Endothelial cell of umbilical vein (primary cell): ENCODE measurements at places on chromosomes 6 and 20. TPM values are rescaled to one million over a fixed set of nuclear protein-coding genes. Genes with fewer than 3 reads are reported as not detected.
A peak's percentile ranks its signal among the peaks of the same experiment; 100 is the strongest.

DNA sequence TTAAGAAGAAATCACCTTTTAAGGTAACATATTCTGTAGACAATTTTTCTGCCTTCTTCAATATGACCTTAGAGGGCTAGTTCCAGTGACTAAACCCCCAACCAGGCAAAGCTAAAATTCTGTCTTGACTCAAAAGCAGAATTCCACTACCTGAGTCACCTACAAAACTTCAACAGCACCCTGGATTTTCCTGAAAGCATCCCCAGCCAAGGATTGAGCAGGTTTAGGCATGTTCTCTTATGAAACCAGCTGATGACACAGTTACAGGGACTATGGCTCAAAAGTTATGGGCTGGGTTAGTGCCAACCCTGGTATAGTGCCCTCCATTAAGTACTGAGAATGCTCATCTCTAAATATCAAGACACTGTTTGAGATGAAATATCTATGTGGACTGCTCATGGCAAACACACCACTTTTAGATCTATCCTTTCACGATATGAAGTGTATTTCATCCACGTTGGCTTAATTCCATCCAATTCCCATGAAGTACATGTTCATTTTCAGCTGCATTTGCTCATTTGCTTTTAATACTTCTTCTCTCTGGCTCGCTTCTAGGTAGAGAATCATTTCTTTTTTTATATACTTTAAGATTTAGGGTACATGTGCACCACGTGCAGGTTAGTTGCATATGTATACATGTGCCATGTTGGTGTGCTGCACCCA lies 53.6 kb upstream of the TNFAIP3 start:
- no peak for DNase-seq

- DNase-seq = no peak
These were observed 30.3 kb downstream of the ZNF318 start for GRCh38 chr6:43339168-43339567.

GRCh38 chr6:77448546-77448945 lies 14.7 kb downstream of the HTR1B start:
- DNase-seq = no peak

- DNase-seq = no peak
These were observed 6.9 kb downstream of the PTK7 start for GRCh38 chr6:43082806-43083655.

GRCh38 chr20:14538433-14538832 lies 201.0 kb upstream of the FLRT3 start:
- no peak for DNase-seq

DNA sequence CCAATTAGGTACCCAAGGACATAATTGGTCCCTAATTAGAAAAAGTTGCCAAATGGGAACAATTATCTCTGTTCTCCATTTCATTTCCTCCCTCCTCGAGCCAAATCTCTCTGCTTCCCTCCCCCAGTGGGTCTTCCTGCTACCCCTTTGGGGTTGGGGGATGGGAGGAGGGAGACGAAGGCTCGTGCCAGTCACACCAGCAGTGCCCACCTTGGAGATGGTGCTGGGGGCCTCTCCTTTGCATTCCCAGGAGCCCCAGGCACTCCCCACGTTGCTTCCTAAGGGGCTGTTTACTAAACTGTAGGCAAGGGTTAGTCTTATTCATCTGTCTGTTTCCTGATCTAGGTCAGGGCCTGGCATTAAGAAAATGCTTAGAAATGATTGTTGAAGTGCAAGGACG lies 33.1 kb downstream of the MDFI start:
- no peak for DNase-seq

- DNase-seq = peak; percentile 88
These were observed 20.3 kb downstream of the CYP21A2 start for GRCh38 chr6:32058511-32058963.

- DNase-seq = no peak
These were observed 371.9 kb upstream of the ID4 start for GRCh38 chr6:19465256-19465655.

DNA sequence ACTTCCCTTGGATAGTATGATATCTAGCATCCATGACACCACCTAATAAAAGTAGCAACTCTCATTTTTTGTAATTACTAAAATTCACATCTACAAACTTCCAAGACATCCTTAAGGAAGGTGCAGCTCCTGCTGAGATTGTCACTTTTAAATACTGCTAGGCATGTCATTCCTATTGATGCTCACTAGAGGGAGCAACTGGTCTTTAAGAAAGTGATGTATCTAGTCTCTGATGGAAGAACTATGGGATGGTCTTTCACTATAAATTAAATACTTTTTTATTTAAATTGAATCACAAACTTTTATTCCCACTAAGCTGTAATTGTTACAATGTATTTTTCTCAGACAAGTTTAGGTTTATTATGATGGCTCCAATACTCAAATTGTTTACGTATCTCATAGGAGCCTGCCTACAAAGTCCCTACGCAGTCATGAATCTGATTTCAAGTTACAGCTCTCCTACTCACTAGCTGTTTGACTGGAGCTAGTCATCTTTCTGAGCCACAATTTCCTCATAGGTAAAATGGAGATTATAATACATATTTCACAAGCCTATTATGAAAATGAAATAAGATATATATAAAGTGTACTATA lies 8.1 kb upstream of the TSPYL1 start:
- peak; percentile 65 for DNase-seq

SGK2 gene
- 0.27 and 0.35 TPM in 2 replicates for total RNA-seq

GUCA1A gene
- total RNA-seq = 0.22 TPM in 1 of 2 replicates, not detected in the other
